ENCODE measurements at places on chromosomes 13 and 19.

DNA sequence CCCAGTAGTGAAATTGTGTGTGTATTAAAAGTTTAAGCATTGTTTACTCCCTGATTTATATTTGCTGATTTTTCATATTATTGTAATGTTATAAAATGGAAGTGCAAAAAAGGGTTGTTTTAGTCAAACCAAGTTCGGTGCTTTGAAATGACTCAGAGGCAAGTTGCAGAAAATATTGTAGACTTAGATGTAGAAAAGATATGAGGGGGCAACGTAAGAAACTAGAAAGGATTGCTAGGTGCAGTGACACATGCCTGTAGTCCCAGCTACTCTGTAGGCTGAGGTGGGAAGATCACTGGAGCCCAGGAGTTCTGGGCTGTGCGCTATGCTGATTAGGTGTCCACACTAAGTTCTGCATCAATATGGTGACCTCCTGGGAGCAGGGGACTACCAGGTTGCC, 16.1 kb upstream of the LPAR6 start:
- H3K27ac ChIP-seq: no peak overlapping the region
- no peaks in the 10 kb centered on the region for H3K4me1 ChIP-seq
- peaks cover 6% of the 10 kb centered on the region for H3K36me3 ChIP-seq
- no peak overlapping the region for H3K4me3 ChIP-seq
- DNase-seq: no peak

DNA sequence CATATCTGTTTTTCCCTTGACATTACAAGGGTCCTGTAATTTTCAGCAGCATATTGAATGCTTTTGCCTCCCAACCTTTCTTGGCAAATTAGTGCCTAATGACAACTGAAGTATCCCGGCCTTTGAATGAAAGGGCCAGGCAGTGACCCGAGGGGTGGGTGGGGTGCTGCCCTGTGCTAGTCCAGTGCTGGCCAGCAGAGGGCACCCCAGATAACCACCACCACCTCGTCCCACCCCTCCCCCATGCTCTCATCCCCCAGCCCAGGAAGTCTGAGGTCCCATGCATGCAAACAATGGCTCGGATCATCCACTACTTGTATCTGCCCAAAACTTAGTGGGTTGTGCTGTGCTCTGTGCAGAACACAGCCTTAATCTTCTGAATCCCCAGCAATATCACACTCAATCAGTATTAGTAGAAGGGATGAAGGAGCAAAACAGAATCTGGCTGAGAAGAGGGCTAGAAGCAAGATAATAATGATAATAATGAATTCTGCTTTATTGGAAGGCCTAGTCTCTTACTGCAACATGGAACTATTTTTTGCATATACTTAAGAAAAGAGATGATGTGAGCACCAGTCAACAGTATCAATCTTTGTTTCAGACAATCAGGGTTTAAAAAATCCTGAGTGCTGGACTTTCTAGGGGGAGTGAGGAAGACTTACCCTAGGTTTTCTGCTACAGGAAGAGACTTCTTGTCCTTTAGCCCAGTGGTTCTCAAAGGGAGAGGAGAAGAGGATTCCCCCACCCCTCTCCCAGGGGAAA, 3.8 kb downstream of the ATP12A start:
- DNase-seq: peak; percentile 48
- peaks cover 26% of the 10 kb centered on the region for H3K27me3 ChIP-seq
- H3K4me1 ChIP-seq: peaks cover 8% of the 10 kb centered on the region
- H3K36me3 ChIP-seq: no peaks in the 10 kb centered on the region
- H3K27ac ChIP-seq: no peak overlapping the region
- H3K4me3 ChIP-seq: no peak overlapping the region

- no peak overlapping the region for H3K4me3 ChIP-seq
- no peaks in the 10 kb centered on the region for H3K4me1 ChIP-seq
- no peaks in the 10 kb centered on the region for H3K27me3 ChIP-seq
Measured at GRCh38 chr13:32746474-32746873, 160.2 kb downstream of the PDS5B start.

- DNase-seq: no peak
- no peak overlapping the region for H3K27ac ChIP-seq
- H3K36me3 ChIP-seq: no peaks in the 10 kb centered on the region
- peaks cover 12% of the 10 kb centered on the region for H3K4me1 ChIP-seq
Measured at GRCh38 chr13:42532561-42533335, 41.2 kb upstream of the TNFSF11 start.

DNA sequence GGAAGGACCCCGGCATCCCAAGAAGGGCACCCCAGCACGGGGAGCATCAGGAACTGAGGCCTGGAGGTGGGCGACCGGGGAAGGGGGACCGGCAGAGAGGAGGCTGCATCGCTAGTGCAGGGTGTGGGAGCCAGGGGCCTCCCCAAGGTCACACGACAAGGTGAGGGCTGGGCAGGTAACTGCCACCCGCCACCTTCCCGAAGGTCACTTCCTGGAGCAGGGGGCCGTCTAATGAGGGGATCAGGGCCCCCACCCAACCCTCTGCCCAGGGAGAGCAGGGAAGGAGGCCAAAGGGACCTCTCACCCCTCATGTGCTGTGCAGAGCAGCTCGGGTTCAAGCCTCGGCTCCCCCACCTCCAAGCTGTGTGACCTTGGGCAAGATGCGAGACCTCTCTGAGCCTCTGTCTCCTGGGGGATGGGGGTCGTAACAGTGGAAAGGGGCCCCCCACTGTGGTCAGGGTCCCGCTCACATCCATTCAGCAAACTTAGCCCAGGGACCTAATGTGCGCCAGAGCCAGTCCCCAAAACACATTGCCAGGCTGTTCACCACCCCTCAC, 6.0 kb downstream of the ZBTB7A start:
- H3K4me1 ChIP-seq: peaks cover 80% of the 10 kb centered on the region
- H3K4me3 ChIP-seq: peak overlapping the region; percentile 93
- H3K36me3 ChIP-seq: peaks cover 16% of the 10 kb centered on the region
- H3K27ac ChIP-seq: peak overlapping the region; percentile 97
- no peaks in the 10 kb centered on the region for H3K27me3 ChIP-seq
- DNase-seq: no peak

Measured in CD14-positive monocyte (primary cell).